G401 (cell line): ENCODE measurements at places on chromosomes 4 and X.

- no peak for DNase-seq
Observed at GRCh38 chr4:23920296-23920695, 30.4 kb upstream of the PPARGC1A start.

DNA sequence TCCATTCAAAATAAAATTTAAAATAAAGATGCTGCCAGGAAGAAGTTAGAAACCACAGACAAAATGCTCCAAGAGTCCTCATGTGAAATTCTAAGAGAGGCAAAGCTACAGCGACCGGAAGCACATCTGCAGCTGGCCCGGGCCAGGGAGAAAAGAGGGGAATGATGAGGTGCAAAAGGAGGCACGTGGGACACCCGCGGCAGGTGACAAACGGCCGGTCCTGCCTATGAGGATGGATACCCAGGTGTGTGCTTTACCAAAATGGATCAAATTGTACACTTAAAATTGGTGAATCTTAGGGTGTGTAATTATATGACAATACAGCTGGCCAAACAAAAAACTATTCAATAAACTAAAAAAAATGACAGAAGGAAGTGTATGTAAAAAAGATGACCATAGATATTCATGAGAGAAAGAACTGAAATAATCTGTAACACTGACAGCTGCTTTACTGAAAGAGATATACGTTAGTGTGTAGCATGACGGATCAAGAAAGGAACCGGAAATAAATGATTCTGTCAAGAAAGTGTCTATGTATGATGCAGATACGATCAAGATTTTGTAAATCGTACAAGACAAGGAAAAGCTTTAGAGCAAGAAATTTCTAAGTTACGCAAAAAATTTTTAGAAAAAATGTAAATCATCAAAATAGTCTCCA is 29.5 kb downstream of the PPP2R3B start:
- DNase-seq, result no peak

DNA sequence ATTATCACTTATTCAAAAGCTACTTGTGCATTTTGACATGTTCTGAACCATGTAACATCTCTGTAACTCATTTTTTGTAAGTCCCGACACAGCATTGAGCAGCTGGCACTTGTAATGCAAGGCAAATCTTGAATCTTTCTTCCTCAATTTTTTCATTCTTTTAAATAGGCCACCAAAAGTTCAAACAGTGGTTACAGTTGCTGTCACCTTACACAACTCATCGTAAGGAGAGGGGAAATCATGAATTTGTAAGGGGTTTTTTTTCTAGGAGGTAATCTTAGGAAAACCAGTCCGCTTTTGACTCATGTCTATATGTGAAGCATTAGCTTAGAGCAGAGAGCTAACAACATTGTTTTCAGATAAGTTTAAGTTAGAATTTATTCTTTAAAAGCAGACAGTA is 124.5 kb downstream of the PDLIM5 start:
- DNase-seq, result no peak

- no peak for DNase-seq
Observed at GRCh38 chr4:53490161-53490956, 100.9 kb downstream of the LNX1 start.

DNA sequence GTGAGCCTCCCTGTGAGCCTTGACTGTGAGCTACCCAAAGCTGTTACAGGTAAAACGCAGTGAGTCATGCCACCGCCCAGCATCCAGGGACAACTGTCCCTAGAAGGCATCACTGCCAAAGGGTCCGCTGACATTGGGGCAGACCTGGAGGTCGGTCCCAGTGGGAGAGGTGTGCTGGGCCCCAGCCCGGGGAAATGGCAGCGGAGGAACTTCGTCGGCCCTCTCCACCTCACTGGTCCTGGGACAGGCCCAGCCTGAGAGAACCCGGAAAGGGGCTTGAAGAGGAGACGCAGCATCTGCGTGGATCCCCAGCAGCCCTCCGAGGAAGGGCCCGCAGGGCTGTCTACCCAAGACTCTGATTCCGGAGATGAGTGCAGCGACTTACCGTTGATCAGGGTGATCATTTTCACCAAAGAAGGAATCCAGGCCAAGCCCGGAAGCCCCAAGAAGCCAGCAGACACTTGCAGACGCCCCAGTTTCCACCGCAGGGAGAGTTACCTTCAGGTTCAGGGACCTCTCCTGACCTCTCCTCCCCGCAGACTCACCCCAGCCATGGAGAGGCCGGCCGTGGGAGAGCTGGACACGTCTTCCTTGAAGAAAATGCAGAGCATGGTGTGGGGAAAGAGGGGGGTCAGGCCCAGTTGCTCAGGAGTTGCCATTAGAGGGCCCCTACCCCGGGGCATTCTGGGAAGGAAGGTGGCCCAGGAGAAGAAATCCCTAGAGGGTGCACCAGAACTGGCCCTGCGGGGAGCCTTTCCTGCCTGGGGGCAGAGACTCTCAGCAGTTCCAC is 51.2 kb downstream of the CXorf49B start:
- DNase-seq, result no peak

DNA sequence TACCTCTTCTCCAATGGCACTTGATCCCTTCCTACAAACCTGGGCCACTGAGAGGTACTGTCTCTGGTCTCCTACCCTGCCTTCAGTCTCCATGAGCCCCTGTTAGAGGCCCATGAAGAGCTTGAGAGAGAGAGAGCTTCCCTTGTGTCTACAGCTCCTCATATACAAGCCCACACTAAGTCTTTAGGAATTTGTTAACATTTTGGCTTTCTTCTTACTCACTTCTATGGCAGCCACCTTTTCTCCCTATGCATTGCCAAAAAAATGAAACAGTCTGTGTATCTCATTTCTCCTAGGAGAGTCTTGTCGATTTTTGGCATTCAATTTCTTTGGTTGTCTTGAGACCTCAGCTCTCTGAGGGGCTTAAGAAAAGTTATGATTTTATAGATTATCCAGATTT is 90.9 kb upstream of the LNX1 start:
- no peak for DNase-seq

- no peak for DNase-seq
Observed at GRCh38 chr4:10091531-10092181, 24.9 kb downstream of the WDR1 start.

GRCh38 chr4:54940996-54941865 is 184.2 kb downstream of the KDR start:
- DNase-seq, result no peak

- DNase-seq, result no peak
Observed at GRCh38 chr4:162406637-162407365, 243.0 kb upstream of the FSTL5 start.

DNA sequence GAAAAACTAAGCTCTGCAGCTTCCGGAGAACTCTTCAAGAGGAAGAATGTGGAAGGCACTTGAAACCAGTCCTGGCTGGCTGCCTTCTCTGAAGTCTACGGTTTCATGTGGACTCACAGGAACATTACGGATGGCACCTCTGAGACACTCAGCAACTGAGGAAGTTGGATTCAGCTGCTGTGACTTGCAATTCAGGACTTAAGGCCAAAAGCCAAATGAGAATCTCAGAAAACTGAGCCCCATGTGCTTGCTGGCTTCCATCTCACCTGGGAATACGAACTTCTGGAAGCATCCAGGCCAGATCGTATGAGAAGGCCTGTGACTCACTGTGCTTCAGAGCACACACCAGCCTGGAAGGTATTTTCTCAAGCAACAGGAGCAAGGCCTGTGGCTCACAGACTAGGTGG is 107.8 kb upstream of the GPC4 start:
- DNase-seq, result no peak

GRCh38 chr4:101708293-101709039 is 82.1 kb upstream of the BANK1 start:
- DNase-seq, result no peak

DNA sequence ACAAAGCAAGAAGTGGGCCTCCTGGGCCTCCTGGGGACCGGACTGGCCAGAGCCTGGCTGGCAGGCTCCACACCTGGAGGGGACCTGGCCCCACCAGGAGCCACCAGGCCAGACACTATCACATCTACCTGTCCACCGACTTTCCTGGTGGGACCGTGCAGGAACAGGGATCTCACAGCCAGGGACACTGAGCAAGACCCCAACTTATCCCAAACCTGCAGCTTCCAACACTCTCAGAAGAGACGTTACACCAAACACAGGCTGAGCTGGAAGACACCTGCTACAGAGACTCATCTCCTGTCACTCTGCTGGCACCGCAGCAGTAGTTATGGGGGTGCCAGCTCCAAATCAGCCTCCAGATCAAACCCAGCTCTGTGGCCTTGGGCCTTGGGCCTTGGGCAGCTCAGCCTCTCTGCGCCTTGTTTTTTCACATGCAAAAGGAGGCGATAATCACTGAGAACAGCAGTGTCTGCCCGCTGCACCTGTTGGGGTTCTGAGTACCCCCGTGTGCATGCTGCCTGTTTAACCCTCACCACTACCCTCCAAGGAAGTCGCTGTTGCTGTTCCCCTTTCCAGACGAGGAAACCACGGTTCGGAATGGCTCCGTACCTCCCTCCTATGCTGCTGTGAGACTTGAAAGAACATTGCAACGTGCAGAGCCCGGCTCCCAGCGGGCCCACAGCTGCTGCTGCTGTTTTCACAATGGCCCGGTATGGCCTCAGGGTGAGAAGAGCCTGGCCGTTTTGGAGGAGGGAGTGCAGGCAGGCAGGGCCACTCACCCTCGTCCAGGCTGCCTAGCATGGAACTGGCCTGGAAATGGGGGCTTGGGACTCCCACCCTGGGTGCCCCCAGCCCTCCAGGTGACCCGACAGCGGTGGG is 69.6 kb downstream of the ADRA2C start:
- DNase-seq, result no peak

DNA sequence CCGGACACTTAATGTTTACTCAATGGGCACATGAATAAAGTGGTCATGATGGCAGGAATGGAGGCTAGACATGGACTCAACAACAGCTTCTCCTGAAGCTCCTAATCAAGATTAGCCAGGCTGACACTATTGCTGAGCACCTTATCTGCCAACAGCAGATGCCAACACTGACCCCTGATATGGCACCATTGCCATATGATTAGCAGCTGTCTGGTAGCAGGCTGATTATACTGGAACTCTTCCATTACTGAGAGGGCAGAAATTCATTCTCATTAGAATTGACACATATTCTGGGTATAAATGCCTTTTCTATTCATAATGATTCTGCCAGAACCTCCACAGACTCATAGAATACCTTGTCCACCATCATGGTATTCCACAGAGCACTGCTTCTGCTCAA is 18.4 kb upstream of the AFF1 start:
- DNase-seq, result no peak

DNA sequence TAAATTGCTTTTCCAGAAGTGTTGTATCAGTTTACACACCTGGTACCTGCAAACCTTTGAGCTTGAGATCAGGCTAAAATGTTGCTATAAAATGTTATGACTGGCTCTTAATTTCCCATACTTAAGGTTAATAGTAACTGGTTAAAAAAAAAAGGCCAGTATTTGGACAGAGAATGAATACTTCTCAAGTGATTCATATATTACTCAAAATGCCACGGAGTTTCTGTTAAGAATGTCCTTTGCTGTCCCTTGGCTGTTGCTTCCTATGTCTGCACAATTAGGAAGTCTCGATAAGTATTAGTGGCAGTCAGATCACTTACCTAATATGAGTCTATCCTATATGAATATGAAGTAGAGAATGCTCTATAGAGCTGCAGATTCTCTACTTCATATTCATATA is 232.2 kb upstream of the IGFBP7 start:
- no peak for DNase-seq

- DNase-seq, result no peak
Observed at GRCh38 chrX:44003975-44004374, 30.8 kb upstream of the NDP start.

DNA sequence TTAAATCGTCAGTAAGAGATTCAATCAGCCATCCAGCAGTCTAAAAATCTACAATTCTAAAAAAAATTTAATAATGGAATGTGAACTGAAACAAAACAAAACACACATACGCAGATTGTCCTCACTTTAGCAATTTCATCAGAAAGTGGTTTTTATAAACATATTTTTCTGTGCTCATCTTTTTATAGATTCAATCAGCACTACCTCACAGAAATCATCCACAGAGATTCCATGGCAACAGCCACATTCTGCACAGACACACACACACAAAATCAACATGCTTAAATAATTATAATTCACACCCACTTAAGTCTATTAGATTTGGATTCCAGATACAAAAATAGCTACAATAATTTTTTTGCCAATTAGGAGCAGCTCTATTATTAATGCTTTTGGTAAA is 149.0 kb upstream of the KCNIP4 start:
- no peak for DNase-seq

DNA sequence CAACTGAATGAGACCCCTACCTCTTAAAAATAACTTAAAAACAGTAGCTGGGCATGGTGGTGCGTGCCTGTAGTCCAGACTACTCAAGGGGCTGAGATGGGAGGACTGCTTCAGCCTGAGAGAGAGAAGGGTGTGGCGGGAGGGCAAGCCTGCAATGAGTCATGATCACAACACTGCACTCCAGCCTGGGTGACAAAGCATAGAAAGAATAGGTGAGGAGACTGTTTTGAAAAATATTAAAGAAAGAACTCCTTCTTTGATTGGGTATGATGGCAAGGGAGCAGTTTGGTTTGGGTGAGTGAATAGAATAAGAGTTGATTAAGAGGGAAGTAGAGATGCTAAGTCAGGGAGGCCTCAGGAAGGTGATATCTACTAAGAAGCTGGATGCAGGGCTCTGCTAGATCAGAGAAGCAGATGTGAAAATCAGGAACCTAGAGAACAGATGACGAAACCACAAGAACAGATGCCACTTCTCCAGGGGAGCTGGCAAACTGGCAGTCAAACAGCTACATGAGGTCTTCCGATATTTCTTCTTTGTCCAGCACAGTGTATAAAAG is 318.6 kb downstream of the OPHN1 start:
- peak; percentile 50 for DNase-seq

DNA sequence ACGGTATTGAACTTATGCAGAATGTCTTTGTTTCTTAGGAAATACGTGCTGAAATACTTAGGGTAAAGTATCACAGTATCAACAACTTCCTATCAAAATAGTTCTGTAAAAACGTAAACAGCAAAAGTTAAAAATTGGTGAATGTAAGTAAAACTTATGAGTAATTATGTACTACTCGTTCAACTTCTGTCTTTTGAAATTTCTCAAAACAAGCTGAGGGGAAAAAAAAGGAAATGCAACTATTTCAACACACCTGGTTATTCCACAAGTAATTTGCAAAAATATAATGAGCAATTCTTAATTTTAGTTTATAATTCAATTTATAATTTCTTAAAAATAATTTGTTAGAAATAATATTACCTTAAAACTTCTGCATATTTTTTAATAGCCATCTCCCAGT is 8.3 kb downstream of the PPID start:
- DNase-seq, result no peak

- DNase-seq, result no peak
Observed at GRCh38 chrX:40607381-40607780, 15.8 kb upstream of the MPC1L start.

DNA sequence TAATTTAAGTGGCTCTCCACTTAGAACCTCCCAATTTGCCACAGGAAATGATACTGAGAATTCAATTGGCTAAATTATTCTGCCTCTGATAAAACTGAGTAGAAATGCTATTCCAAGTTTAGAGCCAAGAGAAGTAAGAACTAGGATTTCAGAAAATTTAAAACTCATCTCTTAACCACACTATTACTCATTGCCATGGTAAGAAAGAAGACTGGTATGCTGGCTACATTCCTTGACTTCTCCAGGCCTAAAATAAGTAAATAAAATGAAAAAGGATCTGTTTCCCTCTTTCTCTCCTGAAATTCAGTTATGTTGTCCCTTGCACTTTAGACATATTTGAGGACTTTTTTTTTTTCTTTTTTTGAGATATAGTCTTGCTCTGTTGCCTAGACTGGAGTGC is 23.3 kb downstream of the ZNF280C start:
- no peak for DNase-seq
